ENCODE measurements at places on chromosomes 6 and 20. TPM values are rescaled to one million over a fixed set of nuclear protein-coding genes. Genes with fewer than 3 reads are reported as not detected.

The PAQR8 gene
- 12.5 TPM for total RNA-seq

GRCh38 chr6:11613336-11613735 is 75.8 kb downstream of the TMEM170B start:
- peaks cover 11% of the 10 kb centered on the region for H3K4me1 ChIP-seq
- no peaks in the 10 kb centered on the region for H3K36me3 ChIP-seq
- H3K4me3 ChIP-seq = no peak overlapping the region
- no peak for DNase-seq
- no peaks in the 10 kb centered on the region for H3K27me3 ChIP-seq

DNA sequence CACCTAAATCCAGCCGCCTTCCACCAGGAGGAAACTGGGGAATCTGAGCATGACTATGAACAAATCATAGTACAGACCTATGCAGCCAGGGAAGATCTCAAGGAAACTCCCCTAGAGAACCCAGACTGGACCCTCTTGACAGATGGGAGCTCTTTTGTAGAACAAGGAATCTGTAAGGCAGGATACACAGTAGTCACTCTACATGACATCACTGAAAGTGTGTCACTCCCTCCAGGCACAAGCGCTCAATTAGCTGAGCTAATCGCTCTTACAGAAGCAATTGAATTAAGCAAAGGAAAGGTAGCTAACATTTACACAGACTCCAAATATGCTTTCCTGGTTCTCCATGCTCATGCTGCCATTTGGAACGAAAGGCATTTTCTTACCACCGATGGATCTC is 36.8 kb downstream of the PLN start:
- no peaks in the 10 kb centered on the region for H3K36me3 ChIP-seq
- H3K4me1 ChIP-seq = peaks cover 29% of the 10 kb centered on the region
- H3K27me3 ChIP-seq = no peaks in the 10 kb centered on the region

The HLA-DPA1 gene
- 89.9 TPM for total RNA-seq

GRCh38 chr20:56899506-56899905 is 270.4 kb downstream of the TFAP2C start:
- no peaks in the 10 kb centered on the region for H3K36me3 ChIP-seq
- no peaks in the 10 kb centered on the region for H3K4me1 ChIP-seq
- H3K4me3 ChIP-seq = no peak overlapping the region
- H3K27me3 ChIP-seq = no peaks in the 10 kb centered on the region

The HSPA12B gene
- 22.2 TPM for total RNA-seq

DNA sequence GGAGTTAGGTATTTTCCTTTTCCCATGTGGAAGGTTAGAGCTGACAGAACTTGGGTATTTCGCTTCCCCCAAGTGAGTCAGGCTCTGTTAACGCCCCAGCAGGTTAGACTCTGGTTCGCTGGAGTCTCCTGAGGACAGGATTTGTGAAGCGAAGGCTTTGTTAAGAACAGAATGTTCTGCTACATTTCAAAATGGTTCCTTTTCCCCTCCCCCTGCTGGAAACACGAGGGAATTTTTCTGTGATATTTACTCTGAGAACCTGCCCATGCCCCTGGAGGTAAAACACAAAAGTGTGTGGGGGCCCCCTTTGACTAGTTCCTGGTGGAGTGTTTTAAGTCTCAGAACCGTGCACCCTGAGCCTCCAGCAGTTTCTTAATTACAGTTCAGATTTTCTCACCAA is 731.4 kb upstream of the CITED2 start:
- no peaks in the 10 kb centered on the region for H3K27me3 ChIP-seq
- DNase-seq = no peak
- H3K36me3 ChIP-seq = no peaks in the 10 kb centered on the region
- H3K27ac ChIP-seq = no peak overlapping the region
- H3K4me1 ChIP-seq = no peaks in the 10 kb centered on the region

DNA sequence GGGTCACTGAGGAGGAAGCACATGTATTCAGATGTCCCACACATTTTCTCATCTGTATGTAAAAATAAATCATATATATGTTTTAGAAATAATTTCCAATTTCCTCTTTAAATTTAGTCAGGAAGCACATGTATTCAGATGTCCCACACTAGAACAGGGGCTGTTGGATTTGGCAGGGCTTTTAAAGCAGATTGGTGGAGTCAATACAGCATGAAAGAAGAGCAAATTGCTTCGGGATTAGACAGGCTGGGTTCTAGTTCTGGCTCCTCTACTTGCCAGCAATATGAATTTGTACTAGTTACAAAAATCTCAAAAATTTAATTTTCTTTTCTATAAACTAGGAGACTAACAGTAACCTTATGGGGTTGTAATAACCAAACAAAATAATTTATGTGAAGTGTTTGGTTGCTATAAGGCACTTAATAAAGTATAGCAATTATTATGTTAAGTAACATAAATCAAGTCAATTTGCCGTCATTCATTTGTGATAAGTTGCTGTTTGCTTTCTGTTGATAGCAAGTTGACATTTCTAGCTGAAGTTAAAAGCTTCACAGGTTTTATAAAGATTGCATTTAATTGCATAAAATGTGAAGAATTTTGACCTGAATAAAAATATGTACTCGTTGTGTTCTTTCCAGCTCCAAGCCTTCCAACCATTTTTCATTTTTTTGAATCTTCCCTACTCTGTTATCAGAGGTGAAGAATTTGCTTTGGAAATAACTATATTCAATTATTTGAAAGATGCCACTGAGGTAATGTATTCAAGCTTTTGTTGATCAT is 88.9 kb downstream of the CD109 start:
- no peak overlapping the region for H3K27ac ChIP-seq
- no peak overlapping the region for H3K4me3 ChIP-seq
- peaks cover 20% of the 10 kb centered on the region for H3K36me3 ChIP-seq
- no peak for DNase-seq
- no peaks in the 10 kb centered on the region for H3K27me3 ChIP-seq

DNA sequence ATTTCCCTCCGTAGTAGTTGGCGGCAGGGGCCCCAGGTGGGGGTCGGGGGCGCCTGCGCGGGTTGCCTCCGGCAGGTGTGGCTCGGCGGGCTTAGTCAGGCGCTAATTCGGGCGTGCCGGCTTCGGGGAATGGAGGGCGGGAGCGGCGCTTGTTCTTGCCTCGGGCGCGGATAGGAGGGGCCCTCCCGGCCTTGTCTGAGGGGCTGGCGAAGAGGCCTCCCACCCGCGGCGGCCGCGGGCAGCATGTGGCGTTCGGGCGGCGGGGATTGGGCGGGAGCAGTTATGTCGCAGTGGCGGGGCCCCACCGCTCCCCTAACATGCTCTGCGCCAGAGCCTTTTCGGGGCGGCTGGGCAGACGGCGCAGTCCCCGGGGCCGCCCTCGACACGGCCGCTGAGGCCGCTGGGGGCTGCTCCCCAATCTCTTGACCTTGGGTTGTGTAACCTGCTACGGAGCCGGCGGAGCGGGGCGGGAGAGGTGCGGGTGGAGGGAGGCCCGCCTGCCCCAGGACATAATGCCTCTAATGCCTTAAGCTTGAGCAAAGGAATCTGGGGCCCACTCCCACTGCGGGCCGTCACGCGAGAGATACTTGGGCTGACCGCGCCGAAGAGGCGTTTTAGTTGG is 1.1 kb downstream of the AMD1 start:
- H3K27ac ChIP-seq = peak overlapping the region; percentile 97
- H3K4me3 ChIP-seq = peak overlapping the region; percentile 87
- DNase-seq = no peak
- H3K27me3 ChIP-seq = no peaks in the 10 kb centered on the region

GRCh38 chr6:72250664-72251063 is 364.3 kb downstream of the RIMS1 start:
- no peaks in the 10 kb centered on the region for H3K27me3 ChIP-seq
- no peak overlapping the region for H3K27ac ChIP-seq
- H3K4me1 ChIP-seq = no peaks in the 10 kb centered on the region
- H3K36me3 ChIP-seq = no peaks in the 10 kb centered on the region

The BHLHE23 gene
- total RNA-seq = not detected

The MAPK13 gene
- 4.3 TPM for total RNA-seq

Data from esophagus muscularis mucosa (tissue), 4 donors.